ENCODE measurements at places on chromosomes 1 and 21.

GRCh38 chr1:161531986-161532643 is 7.8 kb downstream of the HSPA6 start:
- no peak for DNase-seq

DNA sequence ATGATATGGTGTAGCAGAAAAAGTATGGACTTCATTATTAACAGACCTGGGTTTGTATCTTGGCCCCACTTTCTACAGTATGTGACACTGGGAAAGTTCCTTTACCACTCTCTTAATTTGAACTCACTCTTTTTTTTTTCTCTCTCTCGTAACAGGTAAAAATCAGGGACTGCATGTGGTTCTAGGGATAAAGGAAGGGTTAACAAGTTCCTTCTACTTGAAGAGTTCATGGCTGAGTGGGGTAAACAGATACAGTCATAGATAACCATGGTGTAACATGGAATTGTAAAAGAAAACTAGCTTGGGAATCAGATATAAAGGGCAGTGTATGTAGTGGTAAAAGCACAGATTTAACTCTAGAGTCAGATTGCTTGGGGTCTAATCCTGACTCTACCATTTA is 21.2 kb downstream of the ZYG11B start:
- no peak for DNase-seq

DNA sequence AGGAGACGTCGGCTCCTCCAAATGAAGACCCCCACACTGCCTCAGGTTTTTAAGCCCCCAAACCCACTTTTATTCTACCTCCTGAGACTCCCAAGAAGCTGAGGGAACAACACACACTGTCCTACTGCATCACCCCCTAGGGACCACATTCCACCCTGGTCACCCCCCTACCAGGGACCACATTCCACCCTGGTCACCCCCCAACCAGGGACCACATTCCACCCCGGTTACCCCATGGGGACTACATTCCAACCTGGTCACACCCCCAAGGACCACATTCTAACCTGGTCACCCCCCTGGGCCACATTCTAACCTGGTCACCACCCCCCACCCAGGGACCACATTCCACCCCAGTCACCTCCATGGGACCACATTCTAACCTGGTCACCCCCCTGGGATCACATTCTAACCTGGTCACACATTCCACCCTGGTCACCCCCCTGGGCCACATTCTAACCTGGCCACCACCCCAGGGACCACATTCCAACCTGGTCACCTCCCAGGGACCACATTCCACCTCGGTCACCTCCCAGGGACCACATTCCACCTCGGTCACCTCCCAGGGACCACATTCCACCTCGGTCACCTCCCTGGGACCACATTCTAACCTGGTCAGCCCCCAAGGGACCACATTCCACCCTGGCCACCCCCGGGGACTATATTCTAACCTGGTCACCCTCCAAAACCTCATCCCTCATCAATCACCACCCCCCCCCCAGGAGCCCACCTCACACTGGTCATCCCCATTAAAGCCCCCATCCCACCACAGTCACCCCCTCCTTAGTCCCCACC is 587.6 kb downstream of the NPHP4 start:
- no peak for DNase-seq

DNA sequence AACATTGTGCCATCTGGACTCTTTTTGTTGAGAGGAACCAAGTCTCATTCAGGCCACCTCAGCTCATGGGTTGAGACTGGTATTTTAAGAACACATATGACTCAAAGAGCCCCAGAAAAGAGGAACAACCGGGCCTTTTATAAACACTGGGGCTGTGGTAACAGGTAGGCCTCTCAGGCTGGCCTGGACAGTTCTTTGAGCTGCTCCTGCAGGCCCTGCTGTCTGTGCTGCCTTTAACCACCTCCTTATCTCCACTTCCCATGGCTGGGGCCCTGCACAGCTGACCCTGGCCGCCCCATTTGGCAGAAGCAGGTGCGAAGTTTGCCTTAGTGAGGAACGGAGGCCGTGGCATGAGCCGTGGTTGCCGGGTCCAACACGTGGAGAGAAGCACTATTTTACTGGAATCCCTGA is 163.3 kb downstream of the RHOU start:
- DNase-seq = no peak

GRCh38 chr1:210232511-210233215 is at the start of gene SERTAD4:
SERTAD4 (plus strand) TSS chr1:210232796; CDS start chr1:210237961, 5,165 bp downstream.
- no peak for DNase-seq

DNA sequence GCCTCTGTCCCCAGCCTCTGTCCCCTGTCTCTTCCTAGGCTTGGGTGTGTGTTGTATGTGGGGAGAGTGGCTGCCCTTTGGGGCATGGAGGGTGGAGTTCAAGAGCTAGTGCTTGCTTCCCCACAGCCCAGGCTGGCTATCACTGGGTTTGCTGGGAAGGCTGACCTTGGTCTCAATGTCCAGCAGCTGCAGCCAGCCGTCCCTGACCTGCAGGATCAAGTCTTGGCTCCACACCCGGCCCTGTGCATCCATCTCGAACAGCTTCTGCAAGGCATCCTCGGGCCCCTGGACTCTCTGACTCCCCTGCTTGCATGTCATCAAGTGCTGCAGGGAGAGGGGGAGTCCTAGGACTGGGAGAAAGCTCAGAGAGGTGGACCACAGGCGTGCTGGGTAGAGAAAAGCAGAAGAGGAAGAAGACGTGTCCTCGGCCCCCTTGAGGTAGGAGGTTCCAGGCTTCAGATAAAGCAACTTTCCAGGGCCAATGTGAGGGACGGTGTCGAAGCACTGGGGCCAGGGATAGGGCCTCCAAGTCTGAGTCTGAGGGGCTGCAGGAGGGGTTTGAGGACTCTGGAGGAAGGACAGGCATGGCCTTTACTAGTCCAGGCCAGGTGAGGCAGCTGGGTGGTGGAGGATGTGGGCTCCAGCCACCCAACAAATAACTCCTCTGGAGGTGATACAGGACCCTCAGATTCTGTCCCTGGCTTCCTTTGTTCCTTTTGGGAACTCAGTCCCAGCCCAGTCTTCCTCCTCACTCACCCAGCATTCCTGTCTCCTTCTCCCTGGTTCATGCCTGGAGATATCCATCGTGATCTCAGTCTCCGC is 4.0 kb downstream of the EPS8L3 start:
- DNase-seq = no peak

GRCh38 chr1:245201201-245201600 is 46.4 kb downstream of the KIF26B start:
- no peak for DNase-seq

DNA sequence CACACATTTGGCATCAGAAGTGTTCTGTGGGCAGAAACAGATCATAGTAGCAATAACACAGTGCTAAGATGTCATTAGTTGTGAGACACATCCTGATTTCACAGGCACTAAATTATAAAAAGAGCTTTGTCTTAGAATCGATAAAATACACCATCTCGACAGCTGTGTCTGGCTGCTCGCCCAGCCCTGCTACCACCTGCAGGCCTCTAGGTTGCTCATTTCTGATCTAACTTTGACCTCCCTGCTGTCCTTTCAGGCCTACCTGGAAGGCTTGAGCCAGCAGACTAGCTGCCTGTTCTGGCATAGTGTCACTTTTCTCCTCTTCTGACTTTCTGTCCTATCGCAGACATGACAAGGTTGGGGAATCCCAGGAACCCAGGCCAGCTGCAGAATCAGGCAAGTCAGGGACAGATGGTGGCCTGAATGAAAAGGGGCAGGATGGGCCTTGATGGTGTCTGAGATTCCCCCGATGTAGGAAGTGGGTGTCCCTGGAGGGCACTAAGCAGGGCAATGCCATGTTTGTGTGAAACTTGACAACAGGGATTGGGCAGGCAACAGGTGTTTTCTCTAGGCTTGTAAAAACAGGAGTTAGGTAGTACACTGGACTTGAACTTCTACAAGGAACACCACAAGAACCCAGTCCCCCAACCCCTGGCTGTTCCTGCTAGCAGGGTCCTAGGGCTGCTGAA is 66.6 kb upstream of the RHOU start:
- no peak for DNase-seq

DNA sequence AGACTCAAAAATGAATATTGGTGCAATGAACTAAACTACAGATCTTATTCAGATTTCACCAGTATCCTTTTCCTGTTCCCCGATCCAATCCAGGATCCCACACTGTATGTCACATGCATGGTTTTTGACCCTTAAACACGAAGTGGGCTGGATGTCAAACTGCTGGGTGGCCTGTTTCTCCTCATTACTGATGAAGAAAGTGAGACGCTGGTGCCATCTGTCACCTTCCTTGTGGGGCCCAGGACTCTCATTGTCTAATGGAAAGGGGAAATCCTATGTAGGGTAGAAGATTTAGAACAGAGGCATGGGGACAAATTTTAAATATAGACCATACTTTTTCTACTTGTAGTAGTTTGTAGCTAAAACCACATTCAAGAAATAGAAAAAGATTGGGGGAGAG is 56.2 kb downstream of the DISC1 start:
- no peak for DNase-seq

All from activated T-helper 1 cell treated with anti-CD3 and anti-CD28 coated beads, Interleukin-2, amount 50 U/mL, for 16 hours (primary cell).